ENCODE measurements at places on chromosomes 11 and 22. TPM values are rescaled to one million over a fixed set of nuclear protein-coding genes. Genes with fewer than 3 reads are reported as not detected.

Gene PATZ1
- total RNA-seq, result 14.7 TPM

DNA sequence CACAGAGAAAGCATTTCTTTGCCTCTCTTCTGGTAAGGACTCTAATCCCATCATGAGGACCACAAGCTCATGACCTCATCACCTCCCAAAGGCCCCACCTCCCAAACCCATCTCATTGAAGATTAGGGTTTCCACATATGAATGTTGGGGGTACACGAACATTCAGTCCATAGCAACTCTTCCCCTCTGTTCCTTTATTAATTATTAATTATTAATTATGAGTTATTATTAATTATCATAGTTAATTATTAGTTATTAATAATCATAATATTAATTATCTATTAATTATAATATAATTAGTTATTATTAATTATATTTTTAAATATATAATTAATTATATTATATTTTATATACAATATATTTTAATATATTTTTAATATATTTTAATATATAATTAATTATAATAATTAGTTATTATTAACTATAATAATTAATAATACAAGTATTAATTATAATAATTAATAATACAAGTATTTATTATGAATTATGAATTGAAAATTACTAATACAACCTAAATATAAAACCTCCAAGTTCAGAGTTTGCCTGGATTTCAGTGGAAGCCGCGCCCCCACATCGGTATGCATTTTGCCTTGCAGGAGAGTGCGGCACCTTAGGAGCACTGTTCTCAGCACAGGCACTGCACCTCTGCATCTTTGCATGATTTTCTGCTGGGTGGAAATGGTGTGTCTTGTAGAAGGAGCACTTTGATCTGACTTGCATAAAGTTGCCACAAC is 128.0 kb upstream of the FGF3 start:
- DNase-seq, result no peak

DNA sequence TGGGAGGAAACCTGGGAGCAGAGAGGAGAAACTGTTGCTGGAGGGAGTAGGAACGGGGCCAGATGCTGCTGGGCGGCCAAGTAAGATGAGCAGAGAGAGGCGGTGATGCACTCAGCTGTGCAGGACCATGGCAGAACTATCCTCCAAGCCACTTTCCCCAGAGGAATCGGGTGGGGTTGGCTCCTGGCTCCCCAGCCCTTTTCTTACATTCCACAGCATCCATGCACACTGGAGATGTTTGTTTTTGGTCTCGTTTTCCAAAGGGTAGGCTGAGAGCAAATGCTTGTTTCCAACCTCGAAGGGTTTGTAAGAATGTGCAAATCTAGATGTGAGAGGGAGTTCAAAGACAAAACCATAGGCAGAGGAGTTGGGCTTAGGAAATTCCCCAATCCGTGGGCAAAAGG is 73.2 kb downstream of the DBX1 start:
- DNase-seq, result peak; percentile 31

DNA sequence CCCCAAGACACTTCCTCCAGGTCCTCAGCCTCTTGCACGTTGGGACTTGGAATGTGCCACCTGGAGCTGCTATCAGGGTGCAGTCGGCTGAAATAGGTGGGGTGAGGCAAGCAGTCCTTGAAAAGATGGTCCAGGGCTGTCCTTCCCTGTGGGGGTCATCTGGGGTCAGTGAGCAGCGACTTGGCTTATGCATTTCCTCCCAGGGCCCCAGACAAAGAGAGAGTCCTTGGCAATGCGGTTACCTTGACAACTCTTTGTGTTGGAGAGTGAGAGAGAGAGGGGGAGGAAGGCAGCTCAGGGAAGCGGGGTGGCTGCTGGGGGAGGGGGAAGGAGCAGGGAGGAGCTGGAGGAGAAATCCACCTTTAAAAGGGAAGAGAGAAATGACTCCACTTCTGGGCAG is 93.8 kb downstream of the MIAT start:
- no peak for DNase-seq

DNA sequence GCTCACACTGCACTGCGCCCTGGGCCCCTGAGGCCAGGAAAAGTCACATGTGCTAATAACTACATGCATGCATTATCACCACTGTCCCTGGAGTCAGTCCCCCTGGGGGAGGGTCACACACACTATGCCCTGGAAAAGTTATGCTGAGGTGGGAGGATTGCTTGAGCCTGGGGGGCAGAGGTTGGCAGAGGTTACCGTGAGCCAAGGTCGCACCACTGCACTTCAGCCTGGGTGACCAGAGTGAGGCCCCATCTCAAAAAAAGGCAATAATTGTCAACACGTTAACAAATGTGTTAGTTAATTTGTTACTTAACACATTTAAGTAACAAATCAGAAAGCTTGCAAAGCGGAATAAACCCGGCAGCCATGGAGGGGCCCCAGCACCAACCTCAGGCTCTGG is 13.3 kb upstream of the SEC14L6 start:
- no peak for DNase-seq

Gene TSPAN18
- total RNA-seq, result not detected

- no peak for DNase-seq
Measured at GRCh38 chr11:87634331-87634730, 540.9 kb downstream of the RAB38 start.

DNA sequence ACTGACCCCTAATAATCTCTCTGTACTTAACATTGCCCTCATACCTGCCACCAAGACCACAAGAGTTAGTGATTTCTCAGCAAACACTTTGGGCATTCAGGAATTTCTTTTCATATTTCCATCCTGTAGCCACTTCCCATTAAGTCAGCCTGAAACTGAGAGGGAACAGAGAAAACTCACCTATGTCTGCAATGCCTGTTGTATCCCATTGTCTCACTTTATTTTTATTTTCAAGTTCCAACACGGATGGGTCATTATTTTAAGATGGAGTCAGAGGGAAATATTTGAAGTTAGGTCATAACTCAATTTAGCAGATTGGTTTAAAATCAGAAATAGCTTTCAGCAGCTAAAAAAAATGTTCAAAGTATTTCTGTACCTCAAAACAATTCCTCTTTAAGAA is 937.8 kb upstream of the CHORDC1 start:
- no peak for DNase-seq

DNA sequence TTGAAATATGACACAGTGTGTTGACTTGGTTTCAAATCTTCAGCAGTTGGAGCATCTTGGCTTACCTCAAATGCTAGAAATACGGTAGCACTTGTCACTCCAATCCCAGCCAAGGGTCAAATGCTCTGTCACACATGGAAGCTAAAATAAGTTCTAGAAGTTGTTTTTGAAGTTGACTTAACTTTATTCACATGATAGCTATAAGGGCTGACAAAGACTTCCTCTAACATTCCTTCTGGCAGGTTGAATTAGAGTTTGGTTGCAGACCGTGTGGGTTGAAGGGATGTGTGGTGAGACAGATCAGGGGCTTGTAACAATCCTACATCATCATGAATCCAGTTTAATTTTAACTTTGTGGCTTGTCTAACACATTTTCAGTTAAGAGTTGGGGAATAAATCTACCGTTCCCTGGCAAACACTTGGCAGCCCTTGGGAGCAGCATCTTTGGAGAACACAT is 4.6 kb downstream of the SLN start:
- DNase-seq, result no peak

Gene HTR3A
- not detected for total RNA-seq

Gene MRPL11
- total RNA-seq, result 57.8 TPM

Gene APLNR
- total RNA-seq, result 0.11 TPM

GRCh38 chr11:84414920-84415319 is 1128.8 kb upstream of the CCDC90B start:
- DNase-seq, result no peak

- peak; percentile 22 for DNase-seq
Measured at GRCh38 chr11:63870351-63871140, 31.6 kb downstream of the MARK2 start.

DNA sequence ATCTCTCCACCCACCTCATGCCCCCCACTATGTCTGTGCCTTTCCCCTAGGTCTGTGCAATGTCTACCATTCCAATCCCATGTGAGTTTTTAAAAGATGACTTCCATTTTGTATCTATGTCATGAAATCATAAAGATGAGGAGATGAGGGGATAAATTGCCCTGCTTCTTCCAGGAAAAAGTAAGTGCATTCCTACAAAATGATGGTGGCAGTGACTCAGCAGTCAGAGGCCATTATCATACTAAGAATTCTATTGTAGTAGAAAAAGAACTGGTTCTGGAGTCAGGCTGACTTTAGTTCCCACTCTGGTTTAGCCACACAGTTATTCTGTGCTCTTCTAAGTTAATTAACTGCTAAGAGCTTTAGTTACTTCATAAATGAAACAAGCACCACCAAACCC is 89.6 kb upstream of the API5 start:
- no peak for DNase-seq

Gene SPDYC
- total RNA-seq, result not detected

GRCh38 chr11:74684661-74685060 is 46.6 kb downstream of the CHRDL2 start:
- no peak for DNase-seq

DNA sequence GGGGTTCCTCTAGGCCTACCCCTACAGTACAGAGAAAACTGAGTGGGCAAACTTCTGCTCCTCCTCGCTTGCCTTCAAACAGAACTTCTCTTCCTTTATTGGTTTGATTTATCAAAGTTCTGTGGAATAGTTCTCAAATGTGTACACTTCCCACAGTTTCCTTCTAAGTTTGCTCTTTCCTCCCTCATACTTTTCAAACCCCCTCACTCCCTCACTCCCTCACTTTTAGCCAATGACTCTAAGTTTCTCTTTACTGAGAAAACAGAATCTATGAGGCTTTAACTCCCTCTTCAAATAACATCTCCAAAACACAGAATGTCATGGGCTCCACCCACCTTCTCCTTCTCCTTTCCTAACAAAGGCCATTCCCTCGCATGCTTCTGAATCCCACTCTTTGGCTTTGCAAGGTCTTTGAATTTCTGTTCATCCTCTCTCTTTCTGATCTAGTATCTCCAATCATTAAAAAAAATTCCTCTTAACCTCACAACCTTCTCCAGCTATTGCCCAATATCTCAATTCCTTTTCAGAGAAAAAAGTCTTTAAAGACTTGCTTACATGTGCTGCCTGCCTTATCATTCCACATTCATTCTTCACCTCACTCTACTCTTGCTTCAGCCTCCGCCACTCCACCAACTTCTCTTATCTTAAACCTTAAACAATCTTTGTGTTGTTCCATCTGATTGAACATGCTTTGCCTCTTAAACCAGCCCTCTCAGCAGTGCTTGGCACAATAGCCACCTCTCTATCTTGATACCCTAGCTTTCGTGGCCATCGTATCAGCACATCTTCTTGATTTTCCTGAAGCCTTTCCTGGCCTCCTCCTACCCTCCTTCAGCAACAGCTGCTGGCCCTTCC is 57.2 kb downstream of the DDI1 start:
- DNase-seq, result no peak

Gene PLEKHB1
- total RNA-seq, result 0.46 TPM

DNA sequence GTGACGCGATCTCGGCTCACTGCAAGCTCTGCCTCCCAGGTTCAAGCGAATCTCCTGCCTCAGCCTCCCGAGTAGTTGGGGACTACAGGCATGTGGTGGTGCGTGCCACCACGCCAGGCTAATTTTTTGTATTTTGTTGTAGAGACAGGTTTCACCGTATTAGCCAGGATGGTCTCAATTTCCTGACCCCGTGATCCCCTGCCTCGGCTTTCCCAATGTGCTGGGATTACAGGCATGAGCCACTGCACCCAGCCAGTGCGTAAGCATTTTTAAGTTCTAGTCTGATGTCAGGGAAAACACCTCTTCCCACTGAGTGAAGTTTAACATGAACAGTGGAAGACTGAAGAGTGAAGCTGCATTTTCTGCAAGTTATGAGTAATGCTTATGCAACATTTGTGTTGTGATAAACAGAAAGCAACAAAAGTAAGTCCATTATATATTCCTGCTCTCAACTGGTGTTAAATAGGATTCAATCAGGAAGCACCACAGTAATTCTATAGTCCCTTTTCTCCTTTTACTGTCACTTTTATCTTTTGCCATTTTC is 1219.8 kb upstream of the RAG2 start:
- no peak for DNase-seq

GRCh38 chr11:112570333-112570732 is 309.7 kb upstream of the PLET1 start:
- no peak for DNase-seq

- DNase-seq, result peak; percentile 85
Measured at GRCh38 chr11:15969281-15969680, 387.1 kb downstream of the SOX6 start.
